Posterior cingulate gyrus (tissue), 11 donors: ENCODE measurements at places on chromosomes 7 and 10.

DNA sequence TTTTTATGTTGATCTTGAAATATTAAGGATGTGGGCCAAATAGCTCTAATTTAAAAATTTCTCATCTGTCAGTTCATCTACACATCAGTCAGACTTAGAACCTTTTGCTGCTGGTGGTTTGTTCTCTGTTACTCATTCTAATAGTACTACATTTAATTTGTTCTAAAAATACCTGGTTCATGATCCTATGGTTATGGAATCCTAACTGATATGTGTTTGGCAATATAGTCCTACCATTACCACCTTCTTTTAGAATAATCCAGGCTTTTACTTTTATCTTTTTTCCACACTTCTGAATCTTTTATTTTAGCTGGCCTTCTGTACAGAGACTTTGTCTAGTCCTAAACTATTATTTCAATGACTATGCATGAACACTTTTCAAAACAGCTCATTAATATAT, 116.9 kb downstream of the SVOPL start:
- DNase-seq, result no peak

DNA sequence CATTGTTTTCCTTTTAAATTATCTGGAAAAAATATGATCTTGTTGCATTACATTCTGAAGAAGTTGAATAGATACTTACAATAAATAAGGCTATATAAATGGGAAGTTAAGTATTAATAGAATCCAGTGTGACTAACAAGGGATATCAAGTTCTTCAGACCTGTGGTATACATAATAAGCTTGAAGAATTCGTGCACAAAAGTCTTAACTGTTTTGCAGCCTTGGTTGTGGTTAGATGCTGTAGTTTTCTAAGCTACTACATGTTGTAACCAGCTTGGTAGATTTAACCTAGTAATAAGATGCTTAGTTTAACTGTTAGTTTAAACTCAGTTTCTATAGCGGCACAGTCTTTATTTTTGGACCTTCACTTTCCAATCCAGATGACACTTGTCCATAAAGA, 106.2 kb upstream of the GLCCI1 start:
- no peak for DNase-seq

GRCh38 chr10:49139028-49139845, 5.4 kb upstream of the FAM170B start:
- DNase-seq, result no peak

DNA sequence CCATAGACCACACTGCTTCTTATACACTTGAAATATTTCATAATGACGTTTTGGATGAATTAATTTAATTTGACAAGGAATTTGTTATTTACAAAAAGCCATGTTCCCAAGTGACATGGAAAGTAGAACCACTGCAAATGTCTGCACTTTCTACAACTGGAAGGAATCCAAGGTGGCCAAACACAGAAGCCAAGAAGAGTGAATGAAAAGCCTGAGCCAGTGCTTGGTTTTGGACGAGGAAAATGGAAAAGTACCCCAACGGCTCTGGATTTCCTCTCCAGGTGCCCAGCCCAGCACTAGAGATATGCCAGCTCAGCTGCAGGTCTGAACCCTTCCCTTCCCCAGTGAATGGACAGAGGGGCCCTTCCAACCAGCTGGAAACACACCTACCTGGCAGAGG, 279.4 kb downstream of the TNS3 start:
- no peak for DNase-seq

DNA sequence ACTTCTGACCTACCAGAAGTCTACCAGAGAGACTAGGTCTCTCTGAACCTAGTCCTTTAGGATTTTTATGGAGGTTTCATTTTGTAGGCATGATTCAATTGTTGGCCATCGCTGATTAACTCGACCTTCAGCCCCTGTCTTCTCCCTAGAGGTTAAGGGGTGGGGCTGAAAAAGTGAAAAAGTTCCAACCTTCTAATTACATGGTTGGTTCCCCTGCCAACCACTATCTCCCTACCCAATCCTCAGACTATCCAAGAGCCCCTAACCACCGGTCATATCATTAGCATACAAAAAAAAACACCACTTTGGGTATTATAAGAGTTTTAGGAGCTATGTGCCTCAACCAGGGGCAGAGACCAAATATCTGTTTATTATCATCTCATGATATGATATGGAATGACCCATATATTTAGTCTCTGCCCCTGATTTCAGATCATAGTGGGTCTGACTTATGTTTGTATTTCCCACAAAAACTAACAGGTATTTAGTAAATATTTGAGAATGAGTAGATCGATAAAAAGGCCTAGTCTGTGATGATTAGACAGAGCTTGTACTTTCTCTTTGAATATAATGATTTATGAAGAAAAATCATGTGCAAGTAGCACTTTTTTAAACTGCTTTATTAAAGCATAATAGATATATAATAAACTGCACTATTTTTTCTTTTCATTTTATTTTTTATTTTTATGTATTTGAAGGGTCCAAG, 35.8 kb downstream of the DNAJC9 start:
- DNase-seq, result no peak

GRCh38 chr10:76540786-76541185, 1096.8 kb downstream of the KCNMA1 start:
- DNase-seq, result no peak

DNA sequence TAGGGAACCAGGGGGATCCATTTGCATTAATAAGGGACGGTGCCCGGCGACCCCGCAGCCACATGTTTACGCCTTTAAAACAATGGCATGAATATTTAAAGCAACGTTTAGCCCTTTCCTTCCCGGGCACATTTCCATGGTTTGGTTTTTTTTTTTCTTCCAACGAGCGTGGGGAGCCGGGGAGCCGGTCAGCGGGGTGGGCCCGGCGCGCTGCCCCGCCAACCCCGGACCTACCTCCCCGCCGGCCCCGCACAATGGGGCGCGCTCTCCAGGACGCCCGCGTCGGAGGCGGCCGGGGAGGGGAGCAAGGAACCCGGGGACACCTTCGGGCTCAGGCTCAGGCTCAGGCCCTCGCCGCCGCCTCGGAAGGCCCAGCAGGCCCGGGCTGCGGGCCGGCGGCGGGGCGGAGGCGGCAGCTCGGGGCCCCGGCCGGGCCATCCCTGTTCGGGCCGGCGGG, 1.0 kb downstream of the SEPHS1 start:
- peak; percentile 83 for DNase-seq

DNA sequence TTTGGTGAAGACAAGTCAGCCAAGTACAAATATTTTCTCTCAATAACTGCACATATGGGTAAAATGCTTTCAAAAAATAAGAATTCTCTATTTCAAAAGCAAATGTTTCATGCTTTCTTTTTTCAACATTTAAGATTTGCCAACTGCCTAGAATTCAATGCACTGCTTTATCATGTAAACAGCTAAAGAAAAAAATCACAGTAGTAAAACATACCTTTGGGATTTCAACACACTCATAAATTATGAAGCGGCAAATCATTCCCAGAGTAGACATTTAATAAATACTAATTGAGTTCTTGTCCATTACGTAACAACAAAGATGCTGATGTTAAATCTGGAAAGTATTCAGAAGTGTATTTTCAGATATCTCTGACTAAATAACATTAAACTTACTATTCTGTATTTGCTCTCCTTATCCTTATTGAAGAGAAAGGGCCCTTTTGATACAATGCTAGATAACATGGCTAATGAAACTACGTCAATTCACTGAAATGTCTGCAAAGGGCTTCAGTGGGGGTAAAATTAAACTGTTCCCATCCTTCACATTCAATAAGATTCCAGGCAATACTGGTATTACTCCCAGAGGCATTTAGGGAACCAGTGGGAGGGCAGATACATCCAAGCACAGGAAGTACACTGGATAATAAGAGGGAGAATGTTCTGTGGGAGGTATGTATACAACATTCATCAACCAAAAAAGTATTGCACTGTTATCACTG, 13.9 kb downstream of the NAPEPLD start:
- no peak for DNase-seq

DNA sequence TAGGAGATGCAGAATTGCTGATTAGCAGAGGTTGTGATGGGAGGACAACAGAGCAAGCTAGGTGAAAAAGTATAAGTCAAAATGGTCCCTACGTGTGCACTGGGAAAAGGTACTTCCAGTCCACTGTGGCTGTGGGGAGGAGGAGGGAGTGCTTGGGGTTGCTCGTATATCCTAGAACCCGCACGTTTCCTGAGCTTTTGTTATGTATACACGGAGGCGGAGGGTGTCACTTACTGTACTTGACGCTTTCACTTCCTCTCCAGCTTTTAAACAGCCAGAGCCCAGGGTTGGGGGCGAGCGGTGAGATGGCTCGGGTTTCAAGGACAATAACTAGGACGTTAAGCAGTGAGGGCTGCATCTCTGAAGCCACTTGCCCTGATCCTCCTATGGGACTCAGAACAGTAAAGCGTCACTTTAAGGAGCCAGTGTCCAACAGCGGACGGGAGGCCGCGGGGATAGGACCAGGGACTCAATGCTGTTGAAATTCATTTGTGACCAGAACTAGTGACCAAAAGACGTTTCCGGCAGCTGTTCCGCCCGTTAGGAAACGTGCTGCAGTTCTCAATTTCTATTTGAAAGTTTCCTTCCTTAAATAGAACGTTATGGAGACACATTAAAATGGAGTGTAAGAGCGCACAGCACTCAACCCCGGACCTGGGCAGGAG, 985 bp upstream of the ETV1 start:
- peak; percentile 12 for DNase-seq

DNA sequence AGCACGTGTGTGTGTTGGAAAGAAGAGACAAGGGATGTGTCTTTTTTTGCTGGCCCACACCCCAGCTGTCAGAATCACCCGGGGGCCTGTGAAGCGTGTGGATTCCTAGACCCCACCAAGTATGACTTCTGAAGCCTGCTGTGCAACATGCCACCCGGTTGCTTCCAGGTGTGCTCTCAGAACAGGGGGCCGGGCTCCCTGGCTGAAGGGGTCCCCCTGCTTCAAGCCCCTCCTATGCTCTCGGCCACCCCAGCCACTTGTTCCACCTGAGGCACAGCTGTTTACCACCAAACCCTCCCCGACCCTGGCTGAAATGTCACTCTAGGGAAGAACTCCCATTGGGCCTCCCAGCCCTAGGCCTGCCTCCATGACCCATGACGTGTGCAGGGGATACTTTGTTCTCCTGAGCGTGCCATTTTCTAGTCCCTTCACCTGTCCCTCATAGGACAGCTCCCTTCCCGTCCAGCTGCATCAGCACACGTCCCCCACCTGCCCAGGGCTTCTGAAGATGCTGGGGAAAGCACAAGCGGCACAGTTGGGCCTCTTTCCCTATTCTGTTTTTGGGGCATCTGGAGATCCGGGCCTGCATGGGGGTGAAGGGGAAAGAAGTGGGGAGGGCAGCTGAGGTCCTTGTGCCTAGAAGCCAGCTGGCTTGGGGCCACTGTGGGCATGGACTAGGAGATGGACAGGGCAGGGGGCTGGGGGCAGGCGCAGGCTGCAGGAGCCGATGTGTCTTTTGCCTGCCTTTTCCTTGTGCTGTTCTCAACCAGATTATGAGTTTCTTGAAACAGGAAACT, 33.3 kb downstream of the CRHR2 start:
- DNase-seq, result no peak

DNA sequence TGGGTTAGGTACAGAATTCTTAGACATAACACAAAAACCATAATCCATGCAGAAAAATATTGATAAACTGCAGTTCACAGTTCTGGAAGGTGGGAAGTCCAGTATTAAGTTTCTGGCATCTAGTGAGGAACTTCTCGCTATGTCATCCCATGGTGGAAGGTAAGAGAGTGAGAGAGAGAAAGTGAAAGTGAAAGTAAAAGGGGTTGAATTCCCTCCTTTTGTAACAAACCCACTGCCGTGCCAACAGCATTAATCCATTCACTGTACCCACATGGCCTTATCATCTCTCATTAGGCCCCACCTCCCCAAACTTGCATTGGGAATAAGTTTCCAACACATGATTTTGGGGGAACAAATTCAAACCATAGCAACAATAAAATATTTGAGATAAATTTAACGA, 17.1 kb downstream of the ZNF485 start:
- DNase-seq, result no peak

- peak; percentile 74 for DNase-seq
These were observed 296.3 kb upstream of the NPSR1 start for GRCh38 chr7:34361663-34362250.

DNA sequence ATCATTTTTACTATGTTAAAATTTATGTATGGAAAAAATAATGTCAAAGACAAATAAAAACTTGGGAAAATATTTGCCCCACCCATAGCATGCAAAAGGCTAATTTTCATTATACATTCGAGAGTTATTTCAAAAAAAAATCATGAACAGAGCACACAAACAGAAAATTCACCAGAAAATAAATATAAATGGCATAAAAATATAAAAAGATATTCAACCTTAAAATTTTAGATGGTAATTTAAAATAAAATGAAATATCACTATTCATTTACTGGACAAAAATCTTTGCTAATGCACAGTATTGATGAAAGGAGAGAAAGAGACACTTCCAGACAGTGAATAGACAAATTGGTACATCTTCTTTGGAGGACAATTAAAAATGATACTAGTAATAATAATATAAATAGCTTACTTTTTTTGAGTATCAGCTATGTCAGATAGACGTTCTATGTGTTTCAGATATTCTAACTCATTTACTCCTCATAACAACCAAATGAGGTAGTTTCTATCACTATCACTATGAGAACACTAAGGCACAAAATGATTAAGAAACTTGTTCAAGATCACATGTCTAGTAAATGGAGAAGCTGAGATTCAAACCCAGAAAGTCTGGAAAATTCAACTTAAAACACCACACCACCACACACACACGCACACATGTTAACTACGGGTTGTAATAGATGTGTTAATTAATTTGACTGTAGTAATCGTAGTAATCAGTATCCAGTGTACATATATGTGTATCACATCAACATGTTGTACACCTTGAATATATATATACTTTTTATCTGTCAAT, 63.0 kb downstream of the CCDC71L start:
- no peak for DNase-seq

- DNase-seq, result no peak
These were observed 31.2 kb downstream of the JAKMIP3 start for GRCh38 chr10:132096863-132097478.

- no peak for DNase-seq
These were observed 87.5 kb downstream of the RGS10 start for GRCh38 chr10:119454990-119455389.

GRCh38 chr7:492714-493065, 27.0 kb downstream of the PDGFA start:
- DNase-seq, result peak; percentile 54

DNA sequence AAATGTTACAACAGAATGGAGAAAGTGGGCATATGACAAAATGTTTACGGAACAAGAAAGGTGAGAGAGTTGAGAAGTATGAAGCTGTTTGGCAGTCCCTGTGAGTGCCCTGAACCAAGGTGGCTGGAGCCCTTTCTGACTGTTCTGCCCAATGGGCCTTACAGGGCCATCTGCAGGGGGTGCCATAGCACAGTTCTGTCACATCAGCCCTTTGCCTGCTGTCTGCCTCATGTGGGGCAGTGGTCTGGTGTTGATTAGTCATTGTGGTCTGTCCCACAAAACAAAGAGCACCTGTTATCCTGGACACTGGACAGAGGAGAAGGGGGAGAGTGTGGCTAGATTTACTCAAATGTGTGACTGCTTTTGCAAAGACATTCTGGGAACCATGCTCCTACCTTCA, 51.5 kb upstream of the OSBPL3 start:
- DNase-seq, result no peak

DNA sequence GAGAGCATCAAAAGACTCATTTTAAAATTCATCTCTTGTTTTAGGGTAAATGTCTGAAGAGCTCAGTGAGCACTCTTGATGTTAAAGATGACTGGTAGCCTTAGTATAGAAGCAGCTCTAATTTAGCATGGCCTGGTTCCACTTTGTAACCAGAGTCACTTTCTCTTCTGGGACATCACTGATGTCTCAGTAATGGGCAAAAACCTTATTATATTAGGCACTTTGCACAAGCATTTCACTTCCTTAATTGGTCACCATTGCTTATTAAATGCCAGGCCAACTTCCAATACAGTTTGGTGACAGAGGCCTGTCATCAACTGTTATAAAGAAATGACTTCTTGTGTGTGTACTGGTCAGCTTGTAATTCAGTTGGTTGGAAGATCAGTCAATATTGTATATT, 53.0 kb downstream of the STEAP1B start:
- DNase-seq, result no peak
